SHP77 treated with DMSO at 0.1 percent for 48 hours (cell line): ENCODE measurements at places on chromosomes 1 and 21.

DNA sequence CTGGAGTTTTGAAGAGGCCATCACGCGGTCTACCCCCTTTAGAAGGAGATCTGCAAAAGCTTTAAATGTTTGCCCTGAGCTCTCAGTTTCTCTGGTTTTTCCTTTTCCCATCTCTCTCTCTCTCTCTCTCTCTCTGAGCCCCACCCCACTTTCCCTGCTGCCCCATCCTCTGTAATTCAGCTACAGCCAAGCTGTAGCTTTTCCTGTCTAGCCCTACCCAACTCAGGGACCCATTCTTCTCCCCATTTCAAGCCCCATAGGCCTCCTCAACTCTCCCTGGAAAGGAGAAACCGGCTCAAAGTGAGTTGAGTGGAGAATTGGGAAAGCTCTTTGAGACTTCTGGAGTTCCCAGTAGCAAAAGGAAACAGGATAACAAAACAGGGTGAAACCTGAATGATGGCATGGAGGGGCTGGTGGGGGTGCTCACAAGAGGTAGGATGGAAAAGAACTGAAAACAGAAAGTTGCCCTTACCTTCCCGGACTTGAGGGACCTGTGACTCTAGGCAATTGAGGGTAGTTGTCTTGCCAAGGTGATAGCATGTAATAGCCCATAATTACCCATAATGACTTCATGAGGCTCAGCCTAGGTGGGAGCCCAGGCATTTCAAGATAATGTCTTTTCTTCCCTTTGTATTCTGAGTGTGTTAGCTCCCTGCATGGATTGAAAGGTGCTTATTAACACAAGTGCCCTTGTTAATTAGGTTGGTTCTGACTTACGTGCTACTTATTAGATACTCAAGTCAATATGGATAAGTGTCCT lies 84.9 kb downstream of the SLC16A1 start:
- DNase-seq: no peak

DNA sequence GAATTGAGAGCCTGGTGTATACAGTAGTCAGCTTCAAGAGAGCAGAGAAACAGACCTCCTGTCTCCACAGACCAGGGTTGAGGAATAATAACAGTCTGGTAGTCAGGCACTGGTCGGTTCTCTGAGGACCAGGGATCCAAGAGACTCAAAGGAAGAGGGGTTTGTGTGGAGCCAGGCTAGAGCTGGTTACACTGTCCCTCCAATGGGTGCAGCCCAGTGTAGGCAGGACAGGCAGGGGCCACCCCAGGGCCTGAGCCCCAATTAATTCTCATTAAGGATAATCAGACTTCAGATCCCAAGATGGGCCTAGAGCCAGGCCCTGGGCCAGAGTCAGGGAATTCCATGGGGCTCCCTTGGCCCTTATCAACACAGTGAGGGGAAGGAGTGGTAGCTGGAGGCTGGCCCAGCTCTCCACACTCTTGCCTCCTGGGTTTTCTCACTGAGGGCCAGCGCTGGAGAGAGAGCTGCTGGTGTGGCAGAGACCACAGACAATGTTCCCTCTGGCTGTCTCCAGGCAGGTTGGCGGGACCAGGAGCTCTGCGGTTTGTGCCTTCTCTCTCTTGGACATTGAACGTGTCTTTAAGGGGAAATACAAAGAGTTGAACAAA lies 9.1 kb downstream of the SEMA4A start:
- no peak for DNase-seq

DNA sequence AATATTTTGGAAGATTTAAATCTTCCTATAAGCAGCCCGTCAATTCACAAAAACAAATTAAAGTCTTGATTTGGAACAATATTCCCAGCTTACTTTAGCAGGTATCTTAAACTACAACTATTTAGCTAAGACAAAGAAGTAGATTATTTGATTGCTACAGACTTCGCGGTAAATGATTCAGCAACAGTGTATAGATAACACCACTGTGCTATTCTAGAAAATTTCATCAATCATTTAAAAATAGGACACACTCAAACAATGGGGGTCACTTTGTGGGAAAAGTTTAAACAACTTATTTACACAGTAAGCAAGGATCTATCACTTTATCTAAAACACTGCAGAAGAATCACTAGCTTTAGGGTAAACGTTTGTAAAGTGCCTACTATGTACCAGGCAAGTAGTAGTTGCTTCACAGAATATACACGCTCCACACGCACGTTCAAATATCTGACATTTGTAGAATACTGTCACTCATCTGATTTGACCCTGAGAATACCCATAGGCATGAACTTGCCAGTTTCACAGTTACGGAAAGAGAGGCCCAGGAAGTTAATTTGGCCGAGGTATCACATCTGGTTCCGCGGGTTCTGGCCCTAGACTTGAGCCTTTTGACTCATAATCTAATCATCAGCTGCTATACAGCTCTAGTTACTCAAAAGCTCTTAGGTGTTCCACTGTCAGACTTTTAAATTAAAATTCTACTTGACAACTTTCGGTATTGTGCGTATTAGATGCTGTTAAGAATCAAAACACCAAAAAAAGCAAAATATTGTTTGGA lies 876 bp downstream of the DENND2C start:
- DNase-seq: no peak

DNA sequence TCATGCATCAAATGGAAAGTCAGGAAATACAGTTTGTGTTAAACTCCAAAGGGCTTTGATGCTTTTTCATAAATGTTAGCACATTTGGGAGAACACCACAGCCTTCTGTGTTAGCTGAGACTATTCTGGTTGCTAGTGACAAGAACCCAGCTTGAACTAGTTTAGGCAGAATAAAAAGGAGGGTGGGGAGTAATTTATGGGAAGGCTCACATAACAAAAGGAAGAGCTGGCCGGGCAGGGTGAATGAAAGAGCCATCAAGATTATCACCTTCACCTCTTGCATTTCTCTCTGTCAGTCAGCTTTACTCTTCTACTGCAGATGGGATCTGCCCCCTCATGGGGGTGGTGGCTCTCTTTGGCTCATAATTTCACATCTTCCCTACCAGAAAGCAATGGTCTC lies 75.4 kb upstream of the VTCN1 start:
- DNase-seq: no peak
